ENCODE measurements at places on chromosomes 2 and 18.

- DNase-seq, result no peak
Observed at GRCh38 chr2:44879269-44880124, 62.0 kb upstream of the SIX3 start.

DNA sequence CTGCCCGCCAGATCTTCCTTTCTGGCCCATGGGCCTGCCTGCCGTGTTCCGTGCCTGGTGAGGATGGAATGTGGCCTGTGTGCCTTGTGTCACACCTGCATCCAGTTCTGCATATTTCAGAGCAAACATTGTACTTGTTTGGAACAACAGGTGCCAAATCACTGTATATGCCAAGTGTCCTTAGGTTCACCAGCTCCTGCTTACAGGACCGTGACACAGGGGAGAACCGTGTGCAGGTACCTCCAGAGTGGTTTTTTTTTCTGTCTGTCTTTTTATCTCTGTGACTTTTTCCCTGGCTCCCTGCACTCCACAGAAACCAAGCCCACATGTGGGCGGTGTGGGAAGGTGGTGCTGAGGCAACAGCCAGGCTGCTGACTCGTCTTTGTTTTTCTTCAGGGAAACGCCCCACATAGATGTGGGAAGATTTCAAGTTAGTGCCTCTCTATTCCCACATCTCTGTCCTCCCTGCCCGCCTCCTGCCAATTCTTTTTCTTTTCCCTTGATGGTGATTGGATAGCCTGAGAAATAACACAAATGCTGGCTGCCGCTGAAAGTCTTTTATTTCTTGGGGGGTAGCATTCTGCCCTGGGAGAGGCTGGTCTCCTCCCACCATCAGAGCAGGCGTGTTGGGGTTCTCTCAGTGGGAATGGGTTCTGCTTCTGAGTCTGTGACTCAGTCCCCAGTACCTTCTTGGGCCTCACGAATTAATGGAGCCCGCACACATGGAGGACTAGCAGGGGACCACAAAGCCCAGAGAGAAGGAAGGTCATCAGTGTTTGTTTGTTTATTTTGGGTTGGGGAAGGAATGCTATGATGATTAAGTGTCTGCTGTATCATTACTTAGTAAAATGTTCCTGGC lies 21.4 kb downstream of the GRHL1 start:
- no peak for DNase-seq

GRCh38 chr2:119606674-119607073 lies 62.4 kb downstream of the CFAP221 start:
- DNase-seq, result no peak

DNA sequence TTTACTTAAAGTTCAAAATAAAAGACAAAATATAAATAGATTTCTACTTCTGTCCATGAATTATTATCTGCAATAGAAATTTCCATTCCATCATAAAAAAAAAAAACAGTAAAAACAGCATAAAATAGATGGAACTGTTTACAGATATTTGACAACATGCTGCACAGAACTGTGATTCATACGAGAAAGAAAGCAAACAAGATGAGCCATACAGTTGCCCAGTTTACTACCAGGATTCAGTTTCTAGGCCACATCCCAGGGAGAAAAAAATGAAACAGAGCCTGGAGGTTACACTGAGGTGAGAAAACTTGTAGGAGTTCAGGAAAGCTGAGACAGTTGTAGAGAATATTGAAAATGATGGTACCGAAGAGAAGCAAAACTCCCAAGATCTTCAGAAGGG lies 1426.9 kb upstream of the ACVR2A start:
- DNase-seq, result no peak

GRCh38 chr2:236017446-236017845 lies 150.7 kb downstream of the GBX2 start:
- no peak for DNase-seq

- peak; percentile 66 for DNase-seq
Observed at GRCh38 chr2:26503231-26503880, 25.4 kb upstream of the OTOF start.

DNA sequence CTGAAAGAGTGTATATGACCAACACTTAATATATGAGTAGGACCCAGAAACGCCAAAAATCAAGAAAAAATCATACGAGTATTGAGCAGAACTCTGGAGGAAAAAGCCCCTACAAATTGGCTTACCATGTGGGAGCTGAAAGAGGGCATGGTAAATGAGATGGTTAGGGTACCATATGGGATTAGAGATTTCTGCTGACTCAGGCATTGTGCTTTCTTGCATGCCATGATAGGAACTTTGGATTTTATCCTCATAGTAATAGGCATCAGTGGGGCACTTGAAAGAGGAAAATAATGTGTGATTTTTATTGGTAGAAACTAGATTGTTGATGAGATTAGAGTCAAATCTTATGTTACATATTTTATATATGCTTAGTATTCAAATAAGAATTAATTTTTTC lies 271.1 kb downstream of the CBLN2 start:
- no peak for DNase-seq

DNA sequence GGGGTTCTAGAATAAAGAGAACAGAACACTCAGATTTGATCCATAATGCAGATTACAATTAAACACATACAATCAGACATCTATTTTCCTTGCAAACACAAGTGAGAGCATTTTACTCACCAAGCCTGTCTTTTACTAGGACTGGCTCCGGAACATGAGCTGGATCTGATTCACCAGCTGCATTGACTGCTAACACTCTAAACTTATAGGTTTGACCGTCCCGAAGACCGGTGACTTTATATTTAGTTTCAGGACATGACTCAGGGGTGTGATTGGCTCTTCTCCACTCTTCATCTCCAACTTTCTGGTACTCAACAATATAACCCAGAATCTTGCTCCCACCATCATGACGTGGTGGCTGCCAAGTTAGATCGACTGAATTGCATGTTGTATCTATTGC lies 112.4 kb downstream of the PLEKHA3 start:
- no peak for DNase-seq

DNA sequence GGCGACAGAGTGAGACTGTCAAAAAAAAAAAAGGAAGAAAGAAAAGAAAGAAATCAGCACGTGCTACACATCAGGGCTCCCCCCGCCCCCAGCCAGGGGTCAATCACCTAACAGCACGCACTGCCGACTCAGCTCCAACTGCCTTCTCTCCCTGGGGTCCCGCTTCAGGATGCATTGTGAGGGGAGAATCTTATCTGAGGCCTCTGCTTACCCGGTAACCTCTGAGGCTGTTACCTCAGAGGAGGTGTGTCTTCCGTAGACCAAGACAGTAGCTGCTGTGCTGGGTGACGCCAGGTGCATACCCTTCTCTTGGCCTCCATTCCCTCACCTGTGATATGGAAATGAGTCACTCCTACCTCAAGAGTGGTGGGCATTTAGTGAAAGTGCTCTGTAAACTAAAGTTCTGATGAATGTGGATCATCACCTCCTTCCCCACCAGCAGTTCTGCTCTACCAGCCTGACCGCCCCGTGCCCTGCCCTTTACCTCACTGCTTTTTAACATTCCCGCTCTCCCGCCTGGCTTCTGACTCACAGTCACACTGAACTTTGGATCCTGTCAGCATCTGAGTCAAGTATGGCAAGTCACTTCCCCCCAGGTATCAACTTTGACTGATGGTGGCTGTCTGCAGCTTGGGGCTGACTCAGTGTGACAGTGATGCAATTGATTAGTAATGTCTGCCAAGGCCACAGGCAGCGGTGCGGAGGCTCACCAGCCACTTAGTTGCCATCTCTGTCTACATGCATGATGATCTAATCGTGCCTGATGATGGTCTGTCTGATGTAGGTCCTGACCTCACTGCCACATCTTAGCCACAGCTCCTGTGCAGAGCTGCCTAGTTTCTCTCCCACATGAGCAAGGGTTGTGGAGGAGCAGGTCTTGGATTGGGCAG lies 20.1 kb downstream of the ARID5A start:
- no peak for DNase-seq

All from stimulated activated CD4-positive, alpha-beta T cell treated with anti-CD3 and anti-CD28 coated beads, Interleukin-1b, Interleukin-23, amount 100 ng/mL, for 4 hours (primary cell).